ENCODE measurements at places on chromosomes 11 and 22. TPM values are rescaled to one million over a fixed set of nuclear protein-coding genes. Genes with fewer than 3 reads are reported as not detected.

DNA sequence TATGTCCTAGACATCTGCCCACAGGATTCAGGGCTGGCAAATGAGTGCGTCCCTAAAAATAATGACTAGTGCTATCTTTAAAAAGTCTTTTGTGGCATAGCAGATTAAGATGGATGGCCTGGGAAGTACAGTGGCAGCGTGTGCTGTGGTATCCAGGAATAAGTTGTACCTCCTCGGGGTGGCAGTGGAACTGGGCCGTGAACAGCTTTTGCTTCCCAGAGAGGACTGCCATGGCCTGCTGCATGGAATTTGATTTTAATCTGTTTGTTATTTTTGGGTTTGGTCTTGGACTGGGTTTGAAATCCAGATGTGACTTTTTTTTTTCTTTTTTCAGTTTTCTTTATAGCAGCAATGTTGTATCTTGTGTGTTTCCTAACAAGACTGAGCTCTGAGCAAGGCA is 71.3 kb upstream of the PARVG start:
- DNase-seq: no peak

SYT8 gene
- not detected for polyA plus RNA-seq

MMP13 gene
- polyA plus RNA-seq: not detected

RASD2 gene
- 2.1 TPM for polyA plus RNA-seq

TYR gene
- polyA plus RNA-seq: 0.09 TPM

C11orf86 gene
- polyA plus RNA-seq: not detected

- no peak for DNase-seq
Measured at GRCh38 chr11:121356357-121356756, 63.8 kb downstream of the SC5D start.

LGR4 gene
- 109 TPM for polyA plus RNA-seq

ARHGEF17 gene
- 106 TPM for polyA plus RNA-seq

C11orf42 gene
- polyA plus RNA-seq: 1.0 TPM

DRAP1 gene
- 88.0 TPM for polyA plus RNA-seq

DNA sequence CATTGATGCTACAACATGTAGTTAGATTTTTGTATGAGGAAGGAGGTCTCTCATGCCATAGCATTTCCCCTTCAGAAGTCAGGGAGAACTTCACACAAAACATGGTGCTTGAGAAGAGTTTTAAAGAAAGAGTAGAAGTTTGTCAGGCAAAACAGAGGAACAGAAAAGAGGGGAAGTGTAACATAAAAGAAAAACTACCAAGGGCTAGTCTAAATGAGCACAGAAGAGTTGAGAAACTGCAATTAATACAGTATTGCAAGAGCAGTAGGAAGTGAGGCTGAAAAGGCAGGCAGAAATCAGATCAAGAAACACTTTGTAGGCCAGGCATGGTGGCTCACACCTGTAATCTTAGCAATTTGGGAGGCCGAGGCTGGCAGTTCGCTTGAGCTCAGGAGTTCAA is 61.0 kb downstream of the FAM168A start:
- DNase-seq: no peak

GRCh38 chr22:20777420-20778177 is 3.7 kb downstream of the SERPIND1 start:
- DNase-seq: no peak

Data from renal cortex interstitium (tissue), 15 donors.